ENCODE measurements at places on chromosomes 2 and 18. TPM values are rescaled to one million over a fixed set of nuclear protein-coding genes. Genes with fewer than 3 reads are reported as not detected.

- no peak for DNase-seq
- H3K4me1 ChIP-seq, result peaks cover 29% of the 10 kb centered on the region
- H3K4me3 ChIP-seq, result no peak overlapping the region
- H3K27ac ChIP-seq, result no peak overlapping the region
- H3K36me3 ChIP-seq, result no peaks in the 10 kb centered on the region
Measured at GRCh38 chr18:23570912-23571504, 15.3 kb downstream of the NPC1 start.

ZBTB7C gene
- total RNA-seq, result 21.6 TPM

- H3K4me1 ChIP-seq, result no peaks in the 10 kb centered on the region
- no peaks in the 10 kb centered on the region for H3K36me3 ChIP-seq
- no peak overlapping the region for H3K27ac ChIP-seq
Measured at GRCh38 chr18:79447703-79448367, 52.1 kb downstream of the NFATC1 start.

DNA sequence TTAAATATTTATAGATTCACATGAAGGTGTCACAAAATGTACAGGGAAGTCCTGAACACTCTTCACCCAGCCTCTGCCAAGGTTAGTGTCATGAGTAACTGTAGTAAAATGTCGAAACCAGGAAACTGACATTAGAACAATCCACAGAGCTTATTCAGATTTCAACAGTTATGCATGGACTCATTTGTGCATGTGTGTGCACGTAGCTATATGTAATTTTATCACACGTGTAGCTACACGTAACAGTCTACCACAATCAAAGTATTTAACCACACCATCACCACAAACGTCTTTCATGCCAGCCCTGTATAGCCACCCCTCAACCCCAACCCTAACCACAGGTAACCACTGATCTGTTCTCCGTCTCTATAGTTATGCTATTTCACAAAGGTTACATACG, 211.7 kb upstream of the REV1 start:
- H3K36me3 ChIP-seq, result no peaks in the 10 kb centered on the region
- no peaks in the 10 kb centered on the region for H3K27me3 ChIP-seq
- DNase-seq, result no peak
- no peak overlapping the region for H3K4me3 ChIP-seq

GRCh38 chr2:174778085-174778981, 14.1 kb upstream of the CHRNA1 start:
- H3K27ac ChIP-seq, result no peak overlapping the region
- H3K36me3 ChIP-seq, result no peaks in the 10 kb centered on the region
- no peak overlapping the region for H3K4me3 ChIP-seq
- H3K4me1 ChIP-seq, result no peaks in the 10 kb centered on the region

DNA sequence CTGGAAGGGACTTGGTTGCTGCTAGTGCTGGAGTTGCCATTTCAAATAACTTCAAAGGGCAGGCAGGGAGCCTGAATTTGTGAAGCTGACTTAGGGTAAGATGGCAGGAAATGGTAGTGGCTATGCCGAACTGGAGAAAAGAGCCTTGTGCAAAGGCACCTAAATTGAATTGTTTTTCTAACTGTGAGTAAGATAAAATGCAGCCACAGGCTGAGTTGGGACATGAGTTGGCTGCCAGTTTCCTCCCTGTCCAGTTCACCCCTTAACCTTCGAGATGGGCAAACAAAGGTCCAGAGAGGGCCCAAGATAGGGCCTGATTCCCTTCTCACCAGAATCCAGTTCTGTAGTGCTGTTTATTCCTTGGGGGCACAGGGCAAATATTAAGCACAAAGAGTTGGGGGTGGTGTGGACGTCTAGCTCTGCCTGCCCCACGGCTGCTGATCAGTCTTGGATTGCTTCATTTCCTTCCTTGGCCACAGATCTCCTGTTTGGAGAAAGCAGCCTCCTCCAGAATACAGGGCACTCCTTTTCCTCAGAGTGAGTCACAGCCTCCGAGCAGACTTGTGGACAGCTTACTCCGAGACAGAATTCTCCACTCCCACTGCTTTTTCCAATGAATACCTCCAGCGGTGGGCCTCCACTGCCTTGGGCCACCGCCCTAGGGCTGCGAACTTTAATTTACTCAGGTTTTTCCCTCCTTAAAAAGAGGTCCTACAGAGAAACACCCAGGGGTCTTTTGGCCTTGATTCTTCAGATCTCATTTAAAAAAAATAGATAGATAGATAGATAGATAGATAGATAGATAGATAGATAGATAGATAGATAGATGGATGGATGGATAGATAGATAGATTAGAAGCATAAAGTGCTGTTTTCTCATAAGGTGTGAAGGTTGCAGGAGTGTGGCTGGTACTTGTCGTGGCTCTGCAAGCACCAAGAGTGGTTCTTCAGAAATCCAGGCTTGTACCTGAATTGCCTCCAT, 18.4 kb upstream of the SLC20A1 start:
- H3K4me1 ChIP-seq, result no peaks in the 10 kb centered on the region
- H3K27ac ChIP-seq, result no peak overlapping the region
- no peaks in the 10 kb centered on the region for H3K27me3 ChIP-seq

GRCh38 chr2:135004005-135004746, 43.1 kb downstream of the MAP3K19 start:
- no peaks in the 10 kb centered on the region for H3K4me1 ChIP-seq
- no peaks in the 10 kb centered on the region for H3K36me3 ChIP-seq

DNA sequence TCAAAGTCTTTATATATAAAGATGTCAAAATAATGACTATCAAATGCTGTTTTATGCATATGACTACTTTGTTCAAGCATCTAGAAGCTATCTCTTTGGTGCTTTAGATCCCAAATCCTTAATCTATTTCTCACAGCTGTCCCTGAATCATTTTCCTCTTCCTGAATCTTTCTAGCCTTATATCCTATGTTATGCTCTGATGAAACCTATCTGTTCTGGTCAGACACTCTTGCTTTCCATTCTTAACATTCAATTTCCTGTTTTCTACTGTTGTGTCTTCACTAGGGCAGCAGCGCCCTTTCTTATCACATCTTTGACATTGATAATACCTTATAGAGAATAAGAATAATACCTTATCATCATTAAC, 6.3 kb upstream of the PARD3B start:
- no peaks in the 10 kb centered on the region for H3K36me3 ChIP-seq
- no peaks in the 10 kb centered on the region for H3K27me3 ChIP-seq
- DNase-seq, result no peak
- H3K27ac ChIP-seq, result no peak overlapping the region
- no peak overlapping the region for H3K4me3 ChIP-seq

DNA sequence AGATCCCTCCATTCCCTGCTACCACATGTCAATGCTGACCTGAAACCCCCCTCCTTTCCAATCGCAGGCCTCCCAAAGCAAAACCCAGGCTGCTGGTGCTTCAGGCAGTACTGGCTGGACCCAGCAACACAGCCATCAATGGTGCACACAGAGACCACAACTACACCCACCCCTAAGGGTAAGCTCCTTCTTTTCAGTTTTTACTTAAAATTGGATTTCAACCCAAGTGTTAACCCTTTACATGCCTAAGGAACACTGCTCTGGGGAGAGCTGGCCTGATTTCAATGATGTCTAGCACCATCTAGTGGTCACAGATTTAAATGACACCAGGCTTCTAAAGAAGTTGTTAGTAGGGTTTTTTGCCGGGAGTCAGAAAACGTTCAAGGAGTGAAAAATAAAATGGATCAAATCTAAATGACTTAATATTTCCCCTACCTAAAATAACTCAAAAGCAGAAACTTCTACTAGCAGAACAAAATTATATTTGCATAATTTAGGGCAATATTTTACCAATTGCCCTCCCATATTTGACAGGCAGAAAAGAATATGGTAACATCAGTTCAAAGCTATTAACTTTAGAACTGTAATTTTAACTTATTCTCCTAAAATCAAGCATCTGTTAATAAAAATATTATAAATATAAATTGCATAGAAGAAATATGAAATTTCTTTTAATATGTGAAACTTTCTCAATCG, 24.6 kb downstream of the FECH start:
- H3K36me3 ChIP-seq, result peaks cover 7% of the 10 kb centered on the region
- no peak for DNase-seq
- no peaks in the 10 kb centered on the region for H3K4me1 ChIP-seq

DNA sequence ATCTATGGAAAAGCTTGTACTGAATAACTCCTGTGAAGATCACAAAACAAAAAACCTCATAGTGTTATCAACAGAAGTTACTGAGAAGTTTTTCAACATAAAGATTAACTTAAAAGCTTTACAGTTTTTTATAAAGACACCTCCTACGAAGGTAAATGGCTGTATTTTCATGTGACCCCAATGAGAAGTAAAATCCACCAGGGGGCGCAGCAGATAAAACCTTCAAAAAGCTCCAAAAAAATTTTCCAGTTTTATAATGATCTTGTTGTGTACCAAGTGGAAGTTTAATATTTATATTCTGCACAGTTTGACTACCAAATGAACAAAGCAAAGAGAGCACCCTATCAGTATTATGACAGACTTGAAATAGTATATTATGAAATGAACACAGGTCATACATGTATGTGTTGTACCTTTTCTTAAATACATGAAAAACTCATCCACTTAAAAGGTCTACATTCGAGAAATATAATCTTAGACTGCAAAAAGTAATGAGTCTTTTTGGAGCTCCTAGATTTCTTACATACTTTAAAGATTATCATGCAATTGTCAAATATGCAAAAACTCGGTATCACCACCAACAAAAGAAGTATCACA, 38.5 kb downstream of the PNO1 start:
- H3K27me3 ChIP-seq, result no peaks in the 10 kb centered on the region
- no peak overlapping the region for H3K4me3 ChIP-seq
- no peaks in the 10 kb centered on the region for H3K36me3 ChIP-seq
- no peak overlapping the region for H3K27ac ChIP-seq
- H3K4me1 ChIP-seq, result peaks cover 35% of the 10 kb centered on the region

DNA sequence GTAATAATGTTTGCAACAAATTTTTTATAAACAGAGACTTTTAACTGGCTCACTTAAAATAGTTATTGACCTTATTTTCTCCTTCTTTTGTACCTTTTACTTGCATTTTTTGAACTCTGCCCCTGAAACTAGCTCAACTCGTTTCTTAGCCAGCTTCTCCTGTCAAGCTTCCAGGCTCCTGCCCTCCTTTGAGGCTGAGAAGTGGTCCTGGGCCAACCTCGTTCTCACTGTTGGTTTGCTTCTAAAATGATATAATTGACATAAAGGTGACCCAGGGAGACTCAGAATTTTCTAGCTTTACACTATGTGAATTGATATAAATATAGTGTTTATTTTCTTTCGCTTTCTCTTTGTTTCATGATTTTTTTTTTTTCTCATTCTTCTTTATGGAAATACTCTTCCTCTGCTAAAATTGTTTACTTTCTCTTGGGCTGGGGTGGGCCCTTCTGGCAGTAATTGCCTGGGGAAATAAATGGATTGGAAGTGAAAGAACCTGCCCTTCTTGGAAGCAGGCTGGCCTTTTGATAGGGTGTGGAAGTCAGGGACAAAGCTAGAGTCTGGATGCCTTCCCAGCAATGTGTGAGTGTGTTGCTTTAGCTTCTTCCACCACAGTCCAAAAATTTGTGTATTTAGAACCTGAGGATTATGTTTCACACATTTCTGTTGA, 30.7 kb downstream of the GPD2 start:
- peak; percentile 68 for DNase-seq
- H3K27me3 ChIP-seq, result no peaks in the 10 kb centered on the region
- H3K36me3 ChIP-seq, result no peaks in the 10 kb centered on the region
- H3K4me3 ChIP-seq, result no peak overlapping the region
- peak overlapping the region; percentile 36 for H3K27ac ChIP-seq

GRCh38 chr2:3387011-3387410, 7.5 kb downstream of the TRAPPC12 start:
- no peak overlapping the region for H3K4me3 ChIP-seq
- H3K4me1 ChIP-seq, result peaks cover 8% of the 10 kb centered on the region
- no peak overlapping the region for H3K27ac ChIP-seq
- no peaks in the 10 kb centered on the region for H3K27me3 ChIP-seq
- H3K36me3 ChIP-seq, result no peaks in the 10 kb centered on the region

DNA sequence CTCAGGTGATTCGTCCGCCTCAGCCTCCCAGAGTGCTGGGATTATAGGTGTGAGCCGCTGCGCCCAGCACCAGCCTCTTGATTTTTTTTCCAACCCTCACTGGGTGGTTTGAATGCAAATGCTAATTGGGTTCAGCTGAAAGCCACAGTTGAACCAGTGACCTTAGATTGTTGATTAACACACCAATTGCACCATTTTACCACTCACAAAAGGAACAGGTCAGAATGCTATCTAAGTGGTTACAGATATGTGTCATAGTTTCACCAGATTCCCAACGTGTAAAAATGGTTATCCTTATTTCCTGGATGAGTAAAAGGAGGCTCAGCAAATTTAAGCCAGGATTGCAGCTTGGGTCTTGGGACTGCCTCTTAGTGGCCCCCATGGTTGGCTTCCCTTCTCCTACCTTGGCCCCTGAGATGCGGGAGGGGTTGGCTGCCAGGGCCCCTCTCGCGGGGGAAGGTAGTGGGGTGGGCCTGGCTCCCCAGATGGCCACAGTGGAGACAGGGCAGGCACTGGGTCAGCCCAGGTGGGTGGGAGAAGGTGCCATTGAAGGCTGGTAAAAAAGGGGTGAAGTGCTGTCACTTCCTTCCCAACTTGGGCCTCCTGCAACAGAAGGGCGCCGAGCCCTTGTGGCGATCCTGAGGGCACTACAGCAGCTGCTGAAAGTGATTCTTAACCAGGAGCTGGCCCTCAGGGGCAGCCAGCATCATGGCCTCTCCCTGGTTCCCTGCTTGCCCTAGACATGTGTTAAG, 164.9 kb upstream of the HAAO start:
- no peak overlapping the region for H3K27ac ChIP-seq
- no peak overlapping the region for H3K4me3 ChIP-seq
- no peaks in the 10 kb centered on the region for H3K27me3 ChIP-seq
- peaks cover 21% of the 10 kb centered on the region for H3K4me1 ChIP-seq
- DNase-seq, result no peak

OTX1 gene
- not detected for total RNA-seq

DNA sequence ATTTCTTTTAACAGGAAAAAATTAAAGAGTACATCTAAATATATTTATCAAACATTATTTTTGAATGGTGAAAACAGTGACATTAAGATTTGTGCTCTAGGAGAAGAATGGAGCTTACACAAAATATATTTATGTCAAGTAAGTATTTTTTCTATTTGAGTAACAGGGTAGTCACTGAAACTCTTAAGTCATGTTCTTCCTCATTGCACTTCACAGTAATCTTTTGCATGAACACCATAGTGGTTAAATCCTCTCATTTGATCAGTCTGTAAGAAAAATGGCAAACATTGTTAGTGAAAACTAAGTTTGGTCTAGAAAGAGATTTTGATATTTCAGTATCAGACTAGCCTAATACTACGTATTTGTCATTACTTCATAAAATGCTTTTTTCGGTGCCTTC, 8.1 kb downstream of the GMCL1 start:
- no peak for DNase-seq
- no peak overlapping the region for H3K4me3 ChIP-seq
- no peaks in the 10 kb centered on the region for H3K4me1 ChIP-seq
- H3K36me3 ChIP-seq, result no peaks in the 10 kb centered on the region

DNA sequence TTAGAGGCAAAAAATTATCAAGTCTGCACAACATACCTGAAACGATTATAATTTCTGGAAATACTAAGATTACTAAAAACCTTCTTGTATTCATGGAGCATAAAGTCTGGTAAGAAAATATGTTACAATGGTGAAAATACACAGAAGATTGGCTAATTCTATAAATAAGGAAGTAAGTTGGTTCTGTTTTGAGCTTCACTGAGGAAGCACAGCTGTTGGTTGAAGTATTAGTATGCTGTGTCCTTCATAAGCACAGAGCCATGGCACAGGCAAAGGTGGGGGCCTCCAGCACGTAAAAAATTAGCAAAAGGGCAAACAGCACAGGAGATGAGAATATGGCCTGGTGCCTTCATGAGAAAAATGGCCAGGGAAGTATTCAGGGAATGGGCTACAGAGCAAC, 40.4 kb upstream of the ANKRD62 start:
- no peaks in the 10 kb centered on the region for H3K27me3 ChIP-seq
- no peak overlapping the region for H3K4me3 ChIP-seq
- H3K36me3 ChIP-seq, result no peaks in the 10 kb centered on the region

HRH4 gene
- total RNA-seq, result not detected

LAMA3 gene
- 2.9 TPM for total RNA-seq

Data from adrenal gland (tissue), 19 donors.